ENCODE measurements at places on chromosomes 11 and 22. TPM values are rescaled to one million over a fixed set of nuclear protein-coding genes. Genes with fewer than 3 reads are reported as not detected.
A peak's percentile ranks its signal among the peaks of the same experiment; 100 is the strongest.

Gene ALDH3B2
- not detected for total RNA-seq

Gene SMC1B
- 0.13 TPM for total RNA-seq

- DNase-seq, result no peak
Measured at GRCh38 chr22:44775862-44776261, 23.5 kb downstream of the ARHGAP8 start.

DNA sequence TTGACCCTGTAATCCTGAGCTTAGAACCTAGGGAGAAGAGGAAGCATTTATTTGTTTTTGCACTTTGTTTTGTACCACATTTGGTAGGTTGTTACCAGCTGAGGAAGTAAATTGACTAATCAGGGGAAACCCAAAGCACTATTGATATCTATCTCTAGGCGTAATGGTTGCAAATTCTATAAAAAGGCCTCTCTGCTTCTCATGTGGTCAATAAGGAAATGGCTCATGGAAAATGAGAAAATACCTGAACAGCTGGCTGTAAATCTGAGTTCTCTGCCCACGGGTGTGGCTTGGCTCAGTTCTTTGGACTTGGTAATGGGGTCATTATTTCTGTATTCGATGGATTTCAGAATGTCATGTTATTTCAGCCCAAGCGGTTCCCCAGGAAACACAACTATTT, 42.4 kb downstream of the BARX2 start:
- no peak for DNase-seq

DNA sequence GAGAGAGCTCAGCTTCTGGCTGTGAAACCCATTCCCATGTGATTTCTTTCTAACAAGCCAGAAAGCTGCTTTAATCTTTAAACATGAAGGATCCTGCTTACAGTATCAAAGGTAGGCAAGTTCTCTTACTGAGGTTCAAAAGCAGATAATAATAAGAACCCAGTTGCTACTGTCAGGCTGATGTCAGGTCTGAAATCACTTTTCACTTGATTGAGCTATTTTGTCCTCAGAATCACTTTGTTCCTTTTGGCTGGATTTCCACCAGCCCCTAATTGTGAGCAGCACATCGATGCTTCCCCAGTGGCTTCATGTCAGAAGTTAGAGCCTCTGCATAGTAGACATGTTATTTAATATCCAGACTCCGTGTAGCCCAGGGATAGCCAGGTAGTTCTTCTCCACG, 55.8 kb upstream of the CEP295 start:
- DNase-seq, result no peak

DNA sequence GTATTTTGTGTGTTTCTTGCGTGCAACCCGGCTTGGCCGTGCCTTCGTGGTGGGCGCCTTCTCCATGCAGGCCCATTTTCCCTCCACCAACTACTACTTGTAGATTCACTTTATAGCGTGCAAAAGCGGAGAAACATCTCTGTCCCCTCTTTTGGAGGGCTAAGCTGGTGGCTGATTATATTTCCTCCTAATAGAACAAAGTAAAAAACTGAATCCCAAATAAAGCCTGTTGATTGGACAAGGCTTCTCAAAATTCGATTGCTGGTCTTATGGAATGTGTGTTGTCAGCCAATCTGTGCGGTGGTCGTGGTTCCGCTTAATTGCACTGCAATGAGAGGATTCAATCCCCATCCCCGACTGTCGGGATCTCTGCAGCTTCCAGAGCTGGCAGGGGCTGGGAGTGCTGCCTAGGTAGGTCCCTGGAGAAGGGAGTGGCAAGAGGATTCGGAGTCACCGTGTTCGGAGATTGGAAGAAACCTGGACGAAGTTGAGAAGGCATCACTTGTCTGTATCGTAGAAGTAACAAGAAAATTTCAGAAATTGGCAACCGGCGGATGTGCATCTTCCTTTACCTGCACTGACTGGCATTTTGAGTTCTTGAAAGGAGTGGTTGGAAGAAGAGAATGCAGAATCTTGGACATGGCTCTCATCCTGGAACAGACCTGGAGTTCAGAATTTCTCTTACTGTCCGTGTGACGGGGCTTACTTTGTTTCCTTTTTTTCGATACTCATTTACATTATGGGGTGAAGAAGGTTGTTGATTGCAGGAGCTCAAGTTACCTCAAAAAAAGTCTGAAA, 1.1 kb downstream of the HMGXB4 start:
- no peak for DNase-seq

- peak; percentile 91 for DNase-seq
Measured at GRCh38 chr11:129750343-129751292, 65.0 kb upstream of the TMEM45B start.

- DNase-seq, result no peak
Measured at GRCh38 chr22:26608129-26608528, 9.7 kb downstream of the CRYBB1 start.

GRCh38 chr22:22185217-22185616, 59.4 kb upstream of the VPREB1 start:
- peak; percentile 45 for DNase-seq

DNA sequence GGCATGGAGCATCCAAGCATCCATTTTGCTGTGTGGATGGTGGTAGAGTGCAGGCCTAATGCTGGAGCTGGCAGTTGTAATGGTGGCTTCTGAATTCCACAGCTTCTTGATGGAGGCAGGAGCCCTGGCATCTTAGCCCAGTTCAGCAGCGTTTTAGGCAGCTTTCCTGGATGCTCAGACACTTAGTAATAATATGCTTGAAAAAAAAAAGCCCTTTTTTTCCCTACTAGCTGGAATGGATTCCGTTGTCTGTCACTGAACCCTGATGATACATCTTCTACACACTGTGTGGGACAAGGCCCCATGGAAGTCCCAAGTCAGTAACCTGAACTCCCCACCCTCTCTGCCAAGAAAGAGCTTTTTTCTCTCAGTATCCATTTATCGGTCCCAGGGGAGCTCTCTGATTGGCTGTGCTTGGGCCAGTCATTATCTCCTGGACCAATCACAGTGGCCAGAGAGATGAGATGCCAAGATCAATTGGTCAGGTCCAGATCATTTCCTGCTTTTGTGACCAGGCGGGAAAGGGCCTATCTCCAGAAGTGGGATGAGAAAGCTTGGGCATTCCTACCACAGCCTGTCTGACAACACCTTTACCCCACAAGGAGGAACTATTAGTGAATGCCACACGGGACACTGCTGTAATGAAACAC, 34.2 kb downstream of the MCM5 start:
- DNase-seq, result no peak

Data from esophagus muscularis mucosa (tissue), 4 donors.